ENCODE measurements at places on chromosomes 5 and 9.

DNA sequence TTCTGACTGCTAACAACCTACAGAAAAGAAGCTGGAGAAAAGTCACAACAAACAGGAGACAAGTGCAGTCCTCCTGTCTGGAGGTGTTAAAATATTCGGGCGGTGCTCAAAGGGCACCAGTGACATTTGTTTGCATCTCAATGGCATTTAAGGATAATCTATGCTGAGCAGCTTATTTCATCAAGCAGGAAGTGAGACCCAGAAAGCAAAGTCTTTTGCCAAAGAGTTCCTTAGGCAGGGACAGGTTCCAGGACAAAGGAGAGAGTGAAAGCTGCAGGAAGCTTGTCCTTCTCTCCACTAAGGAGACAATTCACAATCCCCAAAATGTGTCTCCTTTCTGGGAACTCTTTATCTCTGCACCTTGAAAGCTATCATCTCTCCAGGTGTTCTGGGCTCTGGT is 38.7 kb upstream of the CDK20 start:
- no peak for DNase-seq

GRCh38 chr5:106749826-106750225 is 920.9 kb downstream of the EFNA5 start:
- no peak for DNase-seq

DNA sequence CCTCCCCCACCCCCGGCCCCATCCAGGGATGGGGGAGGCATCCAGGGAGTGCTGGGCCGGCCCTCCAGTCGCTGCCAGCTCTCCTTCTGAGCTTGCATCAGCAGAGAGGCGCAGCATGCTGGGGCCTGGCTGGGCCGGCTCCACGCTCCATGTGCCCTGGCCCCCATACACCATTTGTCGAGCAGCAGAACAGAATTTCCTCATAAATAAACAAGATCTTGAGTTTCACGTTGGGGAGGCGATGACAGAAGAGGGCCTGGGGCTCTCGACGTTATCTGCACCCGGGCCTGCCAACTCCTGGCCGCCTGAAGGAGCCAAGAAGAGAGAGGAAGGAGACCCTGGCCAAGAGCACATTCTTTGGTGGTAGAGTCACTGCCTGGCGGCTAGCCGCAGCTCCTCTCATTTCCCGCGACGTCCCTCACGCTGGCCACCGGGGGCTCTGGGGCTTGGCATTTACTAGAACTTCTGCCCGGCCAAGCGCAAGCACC is 177.0 kb downstream of the FGF18 start:
- no peak for DNase-seq

DNA sequence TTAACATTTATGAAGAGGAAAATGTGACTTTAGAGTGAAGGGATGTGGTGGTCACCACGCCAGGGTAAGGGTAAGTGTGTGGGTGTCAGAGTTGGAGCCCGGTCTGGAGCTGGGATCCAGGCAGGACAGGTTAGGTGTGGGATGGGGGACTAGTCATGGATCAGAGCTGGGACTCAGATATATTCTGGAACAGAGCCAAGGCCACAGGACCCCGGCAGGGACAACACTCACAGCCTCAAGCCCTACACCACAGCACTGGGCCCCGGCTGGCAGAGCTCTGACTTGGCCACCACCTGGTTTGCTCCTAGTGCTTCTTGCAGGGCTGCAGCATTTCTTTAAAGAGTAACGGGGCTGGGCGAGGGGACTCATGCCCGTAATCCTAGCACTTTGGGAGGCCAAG is 47.4 kb downstream of the C5orf15 start:
- DNase-seq = no peak

All from kidney glomerular epithelial cell (primary cell).